GM13976 (cell line): ENCODE measurements at places on chromosomes 7 and 10.

- no peak for DNase-seq
Observed at GRCh38 chr10:89242840-89243568, 8.6 kb downstream of the LIPA start.

DNA sequence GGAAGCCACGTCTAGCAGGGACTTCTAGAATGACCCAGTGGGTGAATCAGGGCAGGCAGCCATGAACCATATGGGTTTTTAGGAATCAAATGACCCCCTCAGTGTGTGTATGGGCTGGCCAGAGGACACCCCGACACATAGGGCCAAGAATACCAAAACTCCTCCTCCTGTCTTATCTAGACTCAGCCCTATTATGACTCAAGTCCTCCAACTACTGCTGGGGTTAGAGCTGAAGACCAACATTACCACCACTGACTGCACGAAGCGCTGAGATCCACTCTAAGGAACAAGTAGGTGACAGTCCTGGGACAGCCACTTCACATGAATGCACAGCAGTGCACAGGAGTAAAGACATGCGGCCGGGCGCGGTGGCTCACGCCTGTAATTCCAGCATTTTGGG lies 11.5 kb upstream of the SVOPL start:
- DNase-seq: no peak

GRCh38 chr10:5683065-5683464 lies 1.6 kb upstream of the TASOR2 start:
- no peak for DNase-seq

GRCh38 chr10:133253361-133253955 lies 15.8 kb downstream of the VENTX start:
- DNase-seq: no peak

- DNase-seq: no peak
Observed at GRCh38 chr7:100247152-100247757, 27.5 kb downstream of the PVRIG start.

GRCh38 chr7:82154728-82155127 lies 288.8 kb downstream of the CACNA2D1 start:
- no peak for DNase-seq

- DNase-seq: no peak
Observed at GRCh38 chr10:3886641-3887251, 101.7 kb upstream of the KLF6 start.

DNA sequence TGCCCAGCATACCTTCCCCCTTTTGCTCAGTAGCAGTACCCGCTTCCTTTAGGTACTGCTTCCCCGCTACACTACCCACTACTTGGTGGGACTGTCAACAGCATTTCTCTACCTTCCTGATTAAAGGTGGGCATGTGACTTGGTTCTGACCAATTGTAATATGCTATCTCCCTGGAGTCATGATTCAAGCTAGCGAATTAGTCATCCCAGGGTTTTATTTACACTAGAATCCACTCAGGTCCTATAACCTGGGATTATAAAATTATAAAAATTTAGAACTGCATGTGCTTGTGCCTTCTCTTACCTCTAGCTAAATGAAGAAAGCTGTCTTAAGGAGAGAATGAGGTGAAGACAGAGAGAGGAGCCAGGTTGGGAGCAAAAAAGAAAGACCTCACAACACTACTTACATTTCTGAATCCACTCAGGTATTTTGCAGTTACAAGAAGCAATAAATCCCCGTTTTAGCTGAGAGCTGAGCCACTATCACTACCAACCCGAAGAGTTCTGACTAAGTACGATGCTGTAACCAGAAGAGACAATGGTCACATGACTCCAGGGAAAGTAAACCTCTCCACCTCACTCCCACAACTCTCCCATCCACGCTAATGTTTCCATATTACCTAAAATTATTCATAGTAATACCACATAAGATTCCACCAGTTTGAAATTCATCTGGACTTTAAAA lies 9.7 kb downstream of the GBX1 start:
- DNase-seq: no peak

DNA sequence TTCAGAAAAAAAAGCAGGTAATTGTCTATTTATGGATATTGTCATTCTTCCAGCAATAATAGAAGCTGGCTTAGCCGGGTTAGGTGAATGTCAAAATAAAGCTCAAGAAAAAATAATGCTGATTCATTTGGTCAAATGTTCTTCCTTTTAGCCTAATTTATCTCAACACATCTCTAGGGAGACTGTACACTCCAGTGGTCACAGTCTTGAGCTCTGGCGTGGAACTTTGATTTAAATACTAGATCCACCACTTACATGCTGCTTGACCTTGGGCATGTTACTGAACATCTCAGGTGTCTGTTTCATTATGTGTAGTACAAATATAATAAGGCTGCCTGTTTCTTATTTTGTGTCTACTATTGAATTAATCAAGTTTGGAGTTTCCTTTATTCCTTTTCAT lies 22.0 kb downstream of the PRTFDC1 start:
- DNase-seq: no peak

- DNase-seq: no peak
Observed at GRCh38 chr10:132447446-132448247, 50.6 kb downstream of the PWWP2B start.

DNA sequence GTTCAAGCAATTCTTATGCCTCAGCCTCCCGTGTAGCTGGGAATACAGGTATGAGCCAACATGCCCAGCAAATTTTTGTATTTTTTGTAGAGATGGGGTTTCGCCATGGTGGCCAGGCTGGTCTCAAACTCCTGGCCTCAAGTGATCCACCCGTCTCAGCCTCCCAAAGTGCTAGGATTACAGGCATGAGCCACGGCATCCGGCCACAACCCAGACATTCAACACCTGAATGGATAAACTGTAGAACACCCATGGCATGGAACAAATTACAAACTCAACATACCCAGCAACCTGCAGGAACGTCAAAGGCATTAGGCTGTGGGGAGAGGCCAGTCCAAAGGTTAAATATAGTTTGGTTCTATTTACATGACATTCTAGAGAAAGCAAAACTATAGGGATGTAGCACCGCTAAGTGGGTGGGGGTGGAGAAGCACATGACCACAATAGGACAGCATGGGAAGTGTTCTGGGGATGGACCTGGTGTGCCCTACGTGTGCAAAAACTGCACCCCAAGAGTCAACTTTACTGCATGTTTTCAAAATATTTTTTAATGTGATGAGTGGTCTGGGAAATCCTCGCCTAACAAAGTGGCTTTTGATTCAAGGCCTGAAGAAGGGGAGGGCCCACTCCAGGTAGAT lies 6.5 kb upstream of the PGAM2 start:
- no peak for DNase-seq

- DNase-seq: no peak
Observed at GRCh38 chr7:78703391-78703790, 750.1 kb downstream of the MAGI2 start.

- DNase-seq: peak; percentile 75
Observed at GRCh38 chr7:47670729-47671128, 88.8 kb upstream of the TNS3 start.

GRCh38 chr10:114962441-114962840 lies 24.4 kb downstream of the TRUB1 start:
- DNase-seq: no peak

DNA sequence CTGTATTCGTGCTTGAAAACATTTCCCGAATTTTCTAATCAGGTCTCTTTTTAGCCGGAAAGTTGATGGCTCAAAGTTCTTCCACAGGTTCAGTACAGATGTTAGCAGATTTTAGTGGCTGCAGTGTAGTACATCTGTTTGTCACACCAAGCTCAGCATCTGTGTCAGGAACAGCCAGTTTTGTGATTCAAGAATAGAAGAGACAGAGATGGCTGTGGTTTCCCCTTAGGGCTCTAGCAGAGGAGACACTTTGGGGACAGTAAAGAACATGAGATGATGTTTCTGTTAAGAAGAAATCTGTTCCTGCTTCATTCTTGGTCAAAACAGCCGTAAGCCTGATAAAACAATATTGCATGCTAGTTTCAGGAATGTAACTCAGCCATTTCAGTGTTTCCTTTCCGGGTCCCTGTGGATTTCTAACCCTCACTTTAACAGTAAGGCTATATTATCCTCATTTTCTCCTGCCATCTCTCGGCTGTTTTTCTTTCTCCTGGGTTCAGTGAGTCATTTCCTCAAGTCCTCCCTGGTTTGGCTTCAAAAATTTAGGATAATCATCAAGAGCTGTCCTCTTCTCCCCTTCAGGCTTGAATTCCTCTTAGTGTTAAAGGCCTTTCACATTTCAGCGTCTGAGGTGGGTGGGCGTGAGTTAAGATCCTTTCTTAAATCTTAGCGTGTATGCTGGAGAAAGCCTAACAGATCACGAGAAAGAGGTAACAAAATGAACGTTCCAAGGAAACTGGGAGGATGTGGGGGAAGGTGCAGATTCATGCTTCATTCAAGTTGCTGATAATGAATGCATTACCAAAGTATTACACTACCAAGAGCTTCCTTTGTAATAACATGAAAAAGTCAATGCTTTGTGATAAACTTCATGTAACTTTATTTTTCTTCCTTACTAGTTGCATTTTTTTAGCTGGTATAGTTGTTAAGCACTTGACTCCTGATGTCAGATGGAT lies 37.1 kb upstream of the BICC1 start:
- no peak for DNase-seq

DNA sequence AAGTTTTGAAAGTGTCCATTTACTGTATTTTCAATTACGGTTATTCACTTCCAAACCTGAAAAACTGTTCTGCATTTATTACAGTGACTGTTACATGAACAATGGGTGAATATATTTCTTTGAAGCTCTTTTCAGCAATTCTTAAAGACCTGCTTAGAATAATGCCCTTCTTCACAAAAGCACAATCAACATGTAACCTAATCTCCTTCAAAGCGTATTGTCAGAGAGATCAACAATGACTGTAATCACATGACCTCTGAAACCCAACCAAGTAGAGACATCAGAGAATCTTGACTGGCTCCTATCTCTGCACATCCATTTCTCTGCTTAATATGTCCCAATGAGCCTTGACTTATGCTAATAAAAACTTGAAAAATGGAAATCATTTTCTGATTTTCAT lies 126.7 kb downstream of the NRCAM start:
- no peak for DNase-seq

GRCh38 chr10:71075086-71075758 lies 137.1 kb upstream of the UNC5B start:
- DNase-seq: no peak

GRCh38 chr10:13049774-13050420 lies 48.4 kb upstream of the CCDC3 start:
- no peak for DNase-seq

DNA sequence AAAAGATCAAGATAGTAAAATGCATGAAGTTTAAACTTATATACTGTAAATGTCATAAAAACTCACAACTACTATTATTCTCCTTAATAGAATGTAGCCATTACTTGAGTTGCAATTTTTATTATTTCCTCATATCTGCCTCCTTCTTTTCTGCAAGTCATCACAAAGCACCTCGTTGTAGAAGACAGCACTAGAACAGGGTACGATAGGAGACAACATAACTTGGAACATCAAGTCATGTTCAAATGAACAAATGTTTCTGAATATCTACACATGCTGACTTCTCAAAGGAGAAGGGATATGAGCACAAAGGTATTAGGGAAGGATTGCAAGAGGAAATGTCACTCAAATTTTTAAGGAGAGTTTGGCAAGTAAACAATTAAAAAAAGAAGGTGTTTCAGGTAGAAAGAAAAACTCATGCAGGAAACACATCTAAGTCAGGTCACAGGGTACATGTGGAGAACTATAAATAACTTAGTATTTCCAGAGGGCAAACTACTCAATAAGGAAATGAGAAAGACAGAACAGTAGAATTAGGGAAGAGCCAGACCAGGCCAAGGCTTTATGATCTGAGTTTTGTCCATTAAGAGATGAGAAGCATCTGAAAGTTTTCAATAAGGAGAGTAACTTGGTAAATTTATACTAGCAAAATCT lies 186.7 kb downstream of the CRPPA start:
- DNase-seq: no peak

- no peak for DNase-seq
Observed at GRCh38 chr7:128755819-128756476, 16.8 kb downstream of the CALU start.

- no peak for DNase-seq
Observed at GRCh38 chr10:88413412-88413811, 169.7 kb downstream of the RNLS start.

GRCh38 chr7:1112109-1112508 lies 24.2 kb downstream of the GPER1 start:
- no peak for DNase-seq

DNA sequence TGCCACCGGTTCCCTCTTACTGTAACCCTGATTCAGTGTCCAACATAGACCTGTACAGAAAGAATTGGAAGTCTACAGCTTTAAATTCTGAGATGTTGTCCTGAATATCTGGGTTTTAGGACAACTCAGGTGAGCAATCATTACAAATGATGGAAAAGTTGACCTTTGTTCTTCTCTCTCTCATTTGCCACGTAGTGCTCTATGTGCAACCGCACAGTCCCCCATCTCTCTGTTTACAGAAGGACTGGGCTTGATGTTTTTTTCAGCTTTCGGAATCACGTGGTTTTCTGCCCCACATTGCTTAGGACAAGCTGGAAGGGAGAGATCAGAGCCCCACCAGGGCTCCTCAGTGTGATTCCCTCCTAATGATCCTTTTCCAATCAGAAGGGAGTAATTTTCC lies 22.2 kb downstream of the NEUROD6 start:
- DNase-seq: no peak

GRCh38 chr7:152355474-152356057 lies 80.2 kb downstream of the KMT2C start:
- no peak for DNase-seq

GRCh38 chr10:79406683-79407422 lies 38.6 kb downstream of the ZCCHC24 start:
- DNase-seq: no peak

GRCh38 chr10:77560471-77560870 lies 77.1 kb downstream of the KCNMA1 start:
- DNase-seq: no peak

DNA sequence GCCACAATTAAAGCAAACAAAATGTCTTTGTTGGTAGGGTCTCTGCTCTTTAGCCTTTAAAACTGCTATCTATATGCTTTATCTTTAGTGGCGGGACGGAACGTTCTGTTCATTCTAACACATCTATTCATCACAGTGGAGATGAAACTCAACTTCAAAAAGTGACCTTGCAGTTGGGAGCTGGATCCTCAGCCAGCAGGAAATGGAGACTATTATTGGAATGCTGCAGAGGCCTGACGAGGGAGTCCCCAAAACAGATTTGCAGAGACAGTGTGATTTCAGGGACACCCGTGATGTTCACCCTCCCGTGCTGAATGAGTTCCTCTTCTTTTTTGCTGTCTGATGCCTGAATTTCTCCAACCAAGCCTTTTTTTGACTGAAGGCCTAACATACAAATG lies 306.0 kb upstream of the SHH start:
- no peak for DNase-seq
